BJ (cell line): ENCODE measurements at places on chromosomes 4 and X.

DNA sequence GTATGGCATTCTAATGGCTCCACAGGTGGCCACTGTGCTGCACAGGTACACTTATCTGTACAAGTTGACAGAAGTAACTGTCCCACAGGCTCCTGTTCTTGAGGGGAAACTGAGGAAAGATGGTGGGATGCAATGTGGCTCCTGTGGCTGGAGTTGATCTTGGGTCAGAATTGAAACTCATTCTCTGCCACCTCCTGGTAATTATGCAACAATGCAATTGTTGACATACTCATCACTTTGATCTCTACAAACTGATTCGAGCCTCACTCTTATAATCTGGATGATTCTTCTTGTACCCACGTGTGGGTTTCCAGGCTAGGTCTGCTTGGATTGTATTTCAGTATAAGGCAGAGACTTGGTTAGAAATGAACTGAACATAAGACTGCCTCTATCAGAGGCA is 148.8 kb downstream of the CCNG2 start:
- DNase-seq = no peak

GRCh38 chr4:94722748-94723147 is 35.0 kb upstream of the BMPR1B start:
- DNase-seq = no peak

GRCh38 chr4:39770471-39770870 is 72.5 kb downstream of the UBE2K start:
- DNase-seq = no peak

DNA sequence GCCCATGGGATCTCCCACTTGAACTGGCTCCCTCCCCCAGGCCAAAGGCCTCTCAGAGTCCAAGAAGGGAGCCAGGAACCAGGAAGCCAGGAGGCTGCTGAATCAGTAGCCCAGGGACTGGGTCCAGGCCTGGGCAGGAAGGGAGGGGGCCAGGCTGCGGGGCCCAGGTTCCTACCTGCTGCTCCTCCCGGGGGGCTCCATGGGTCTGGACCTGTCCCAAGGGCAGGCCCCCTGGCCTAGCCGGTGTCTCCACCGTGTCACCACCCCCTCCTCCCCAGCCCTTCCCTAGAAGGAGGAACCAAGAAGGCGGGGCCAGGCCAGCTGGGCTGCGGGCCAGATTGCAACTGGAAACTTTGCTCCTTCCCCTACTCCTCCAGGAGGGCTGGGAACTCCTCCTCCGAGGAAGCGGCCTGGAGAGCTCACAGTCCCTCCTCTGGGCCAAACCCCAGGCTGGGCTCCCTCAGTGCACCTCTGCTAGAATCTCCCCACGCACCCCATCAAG is at the start of gene IQSEC2:
TSS of gene IQSEC2 (minus strand) at position 264 of the 502 bp plus-strand sequence.
- DNase-seq = no peak

DNA sequence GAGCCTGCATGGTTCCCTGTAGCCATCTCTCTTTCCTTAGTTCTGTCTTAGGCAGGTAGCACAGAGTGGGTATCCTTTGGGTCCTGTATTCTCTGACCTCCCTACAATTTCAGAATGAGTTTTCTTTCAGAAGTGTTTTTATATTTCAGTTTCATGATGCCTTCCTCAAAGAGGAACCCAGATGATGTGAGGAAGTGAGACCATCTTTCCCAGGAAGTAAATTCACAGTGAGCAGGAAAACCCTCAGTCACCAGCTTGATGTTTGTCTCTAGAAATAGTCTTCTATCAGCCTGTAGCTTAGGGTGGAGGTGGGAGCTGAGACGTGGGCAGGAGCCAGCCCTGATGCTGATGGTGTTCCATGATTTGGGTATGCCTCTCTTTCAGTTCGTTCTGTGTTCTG is 16.9 kb downstream of the PLAC1 start:
- no peak for DNase-seq

GRCh38 chrX:155998116-155998515 is 620 bp downstream of the IL9R start:
- no peak for DNase-seq

DNA sequence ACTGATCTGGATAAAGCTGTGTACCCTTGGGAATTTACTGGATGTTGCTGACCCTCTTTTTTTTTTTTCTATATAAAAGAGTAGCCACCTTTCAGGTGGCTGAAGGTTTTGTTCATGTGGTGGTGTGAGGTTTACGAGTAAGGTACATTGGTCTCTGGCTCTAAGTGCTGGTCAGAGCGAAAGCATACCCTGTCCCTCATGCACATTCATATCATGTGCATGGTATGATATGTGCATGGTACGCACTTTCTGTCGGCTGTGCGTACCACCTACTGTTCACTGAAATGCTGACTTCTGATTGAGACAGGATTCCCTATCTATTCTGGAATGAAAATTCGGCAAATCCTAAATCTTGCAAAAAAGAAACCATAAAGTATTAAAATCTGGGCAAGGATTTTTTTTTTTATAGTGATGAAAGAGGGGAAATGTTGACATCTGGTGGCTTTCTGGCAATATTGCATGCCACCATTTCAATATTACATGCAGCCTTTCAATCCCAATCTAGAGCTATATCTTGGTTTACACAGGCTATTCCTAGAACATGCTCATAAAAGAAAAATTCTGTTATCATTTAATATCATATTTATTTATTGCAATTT is 32.8 kb downstream of the FAM149A start:
- DNase-seq = no peak

DNA sequence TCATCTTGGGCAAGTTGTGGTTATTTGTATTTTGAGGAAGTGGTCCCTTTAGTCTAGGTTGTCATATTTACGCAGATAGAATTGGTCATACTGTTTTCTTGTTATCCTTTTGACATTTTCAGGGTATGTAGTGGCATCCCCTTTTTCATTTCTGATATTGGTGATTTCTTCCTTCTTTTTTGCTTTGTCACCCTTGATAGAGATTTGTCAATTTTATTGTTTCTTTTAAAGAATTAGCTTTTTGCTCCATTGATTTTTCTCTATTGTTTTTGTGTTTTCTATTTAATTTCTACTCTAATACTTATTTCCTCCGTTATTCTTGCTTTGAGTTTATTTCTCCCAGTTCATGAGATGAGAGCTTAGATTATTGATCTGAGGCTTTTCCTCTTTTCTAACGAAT is 87.7 kb downstream of the CPEB2 start:
- DNase-seq = no peak

DNA sequence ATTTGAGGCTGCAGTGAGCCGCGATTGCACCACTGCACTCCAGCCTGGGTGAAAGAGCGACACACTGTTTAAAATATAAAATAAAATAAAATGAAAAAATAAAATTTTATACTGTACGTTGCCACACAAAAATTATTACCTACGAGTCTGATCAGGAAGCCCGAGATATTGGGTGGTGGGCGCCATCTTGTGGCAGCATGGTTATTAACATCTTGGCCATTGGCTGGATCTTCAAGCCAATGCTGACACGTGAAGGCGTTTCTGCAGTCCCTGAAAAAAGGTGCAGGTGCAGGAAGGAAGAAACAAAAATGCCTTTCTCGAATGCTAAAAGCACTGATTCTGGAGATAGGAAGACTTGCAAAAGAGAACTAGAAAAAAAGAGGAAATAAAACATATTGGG is 4.9 kb upstream of the TLR8 start:
- DNase-seq = no peak

- no peak for DNase-seq
Observed at GRCh38 chr4:12118651-12119213, 690.0 kb upstream of the HS3ST1 start.

DNA sequence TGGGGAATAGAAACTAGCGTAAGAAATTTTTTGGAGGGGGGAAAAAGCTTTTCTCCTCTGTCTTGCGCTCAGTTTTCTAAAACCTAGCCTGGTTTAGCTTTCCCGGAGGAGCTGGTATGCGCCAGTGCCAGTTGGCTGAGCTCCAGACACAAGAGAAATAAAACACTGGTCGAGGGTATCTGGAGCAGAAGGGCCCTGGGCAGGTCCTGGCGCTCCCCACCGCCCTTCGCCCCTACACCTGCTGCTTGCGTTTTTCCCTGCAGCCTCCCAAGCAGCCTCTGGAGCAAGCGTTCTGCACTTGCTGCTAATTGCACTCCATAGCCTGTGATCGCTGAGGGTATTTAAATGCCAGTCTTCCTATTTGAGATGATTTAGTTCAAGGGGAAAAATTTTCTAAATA is 816 bp downstream of the EREG start:
- no peak for DNase-seq

- DNase-seq = no peak
Observed at GRCh38 chr4:138796761-138797160, 218.8 kb upstream of the NOCT start.

DNA sequence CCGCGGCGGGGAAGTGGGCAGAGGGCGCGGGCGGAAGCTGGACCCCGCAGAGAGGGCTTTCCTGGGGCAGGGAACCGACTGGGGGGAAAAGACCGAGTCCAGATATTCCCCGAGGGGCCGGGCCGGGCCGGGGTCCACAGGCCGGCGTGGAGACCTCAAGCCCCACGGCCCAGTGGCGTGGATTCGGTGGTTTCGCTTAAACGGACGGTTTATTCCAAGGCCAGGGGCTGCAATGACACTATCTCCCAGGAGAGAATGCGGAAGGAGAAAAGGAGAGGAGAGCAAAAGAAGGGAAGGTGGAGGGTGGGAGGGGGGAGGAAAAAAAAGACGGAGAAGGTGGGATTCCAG is 10.8 kb downstream of the ARX start:
- no peak for DNase-seq

- DNase-seq = no peak
Observed at GRCh38 chr4:114205261-114205660, 225.8 kb upstream of the ARSJ start.

GRCh38 chrX:16999275-16999674 is 52.8 kb downstream of the REPS2 start:
- no peak for DNase-seq

GRCh38 chr4:271492-272103 is 33.7 kb downstream of the ZNF732 start:
- no peak for DNase-seq

DNA sequence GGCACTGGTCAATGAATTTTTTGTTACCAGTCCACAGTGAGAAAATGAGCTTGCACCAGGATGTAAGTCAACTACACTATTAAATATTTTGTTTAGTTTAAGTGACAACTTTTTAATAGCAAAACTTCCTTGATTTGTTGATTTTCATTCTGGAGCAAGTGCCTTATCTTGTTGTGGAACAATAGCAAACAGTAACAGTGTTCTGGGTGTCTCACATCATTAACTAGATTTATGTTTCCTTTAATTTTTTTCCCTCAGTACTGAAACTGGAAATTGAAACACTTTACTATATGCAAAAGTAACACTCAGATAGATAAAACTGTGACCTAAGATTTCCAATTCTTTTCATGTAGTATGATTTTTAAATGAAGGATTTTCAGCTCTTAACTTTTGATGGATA is 80.1 kb downstream of the GALNT7 start:
- DNase-seq = no peak
